ENCODE measurements at places on chromosomes 7 and 10.

- no peaks in the 10 kb centered on the region for H3K4me1 ChIP-seq
- no peaks in the 10 kb centered on the region for H3K36me3 ChIP-seq
- no peak overlapping the region for H3K27ac ChIP-seq
- no peak overlapping the region for H3K4me3 ChIP-seq
Observed at GRCh38 chr7:116259871-116260440, 49.6 kb downstream of the TES start.

GRCh38 chr7:132191418-132191817, 384.9 kb downstream of the PLXNA4 start:
- H3K27me3 ChIP-seq: no peaks in the 10 kb centered on the region
- H3K36me3 ChIP-seq: no peaks in the 10 kb centered on the region

- no peak overlapping the region for H3K27ac ChIP-seq
- no peaks in the 10 kb centered on the region for H3K4me1 ChIP-seq
- H3K36me3 ChIP-seq: no peaks in the 10 kb centered on the region
- no peaks in the 10 kb centered on the region for H3K27me3 ChIP-seq
Observed at GRCh38 chr10:89525556-89525955, 9.8 kb downstream of the SLC16A12 start.

DNA sequence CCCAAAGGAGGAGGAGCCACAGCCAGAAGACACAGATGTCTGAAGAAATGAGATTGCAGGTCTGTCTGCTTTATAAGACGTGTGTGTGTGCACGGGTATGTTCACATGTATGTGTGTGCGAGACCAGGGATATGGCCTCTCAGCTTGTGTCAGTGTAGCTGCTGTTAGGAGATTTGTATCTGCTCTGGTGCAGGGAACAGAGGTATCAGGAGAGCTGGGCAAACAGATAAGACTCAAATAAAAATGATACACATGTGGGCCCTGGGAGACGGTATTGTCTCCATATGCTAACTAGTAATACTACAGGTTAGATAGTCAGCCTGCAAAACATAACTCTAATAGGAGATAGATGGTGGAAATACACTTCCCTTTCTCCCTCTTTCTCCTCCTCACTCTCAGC, 161.0 kb downstream of the PLXNA4 start:
- no peaks in the 10 kb centered on the region for H3K36me3 ChIP-seq
- H3K27me3 ChIP-seq: no peaks in the 10 kb centered on the region
- H3K27ac ChIP-seq: no peak overlapping the region
- H3K4me3 ChIP-seq: no peak overlapping the region

DNA sequence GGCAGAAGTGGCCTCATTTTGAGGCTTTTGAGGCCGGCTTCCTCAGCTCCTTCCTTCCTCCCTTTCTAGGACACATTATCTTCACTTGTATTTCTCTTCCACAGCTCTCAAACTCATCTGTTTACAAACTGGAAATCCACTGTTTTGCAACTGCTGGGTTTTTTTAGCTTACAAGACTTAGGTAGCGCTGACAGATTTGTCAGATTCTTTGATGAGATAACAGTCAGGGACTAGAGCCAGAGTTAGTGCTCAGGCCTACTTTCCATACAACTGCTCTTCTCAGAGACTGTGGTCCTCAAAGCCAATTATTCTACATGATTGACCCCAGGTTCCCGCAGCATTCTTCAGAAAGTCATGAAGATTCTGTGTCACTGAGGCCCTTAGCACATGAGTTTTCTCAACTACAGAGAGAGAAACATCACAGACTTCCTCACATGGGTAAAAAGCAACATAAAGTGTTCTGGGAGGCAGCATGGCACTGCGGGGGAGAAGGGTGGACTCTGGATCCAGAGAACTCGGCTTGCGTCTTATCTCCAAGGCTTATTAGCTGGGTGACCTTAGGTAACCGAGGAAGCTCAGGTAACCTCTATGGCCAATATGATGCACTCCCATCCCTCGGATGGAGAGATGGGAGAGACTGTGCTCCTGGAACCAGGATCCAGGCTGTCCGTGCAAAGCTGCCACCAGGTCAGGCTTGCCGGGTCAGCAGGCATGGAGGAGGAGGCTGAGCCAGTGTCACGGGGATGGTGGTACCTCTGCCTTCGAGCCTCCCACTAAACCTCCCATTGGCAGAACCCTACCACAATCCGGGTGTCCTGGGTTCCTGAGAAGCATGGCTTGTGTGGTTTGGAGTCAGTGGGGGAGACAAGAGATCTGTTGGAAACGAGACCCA, 10.5 kb downstream of the DDC start:
- no peak overlapping the region for H3K27ac ChIP-seq
- DNase-seq: no peak
- H3K4me3 ChIP-seq: no peak overlapping the region
- peaks cover 26% of the 10 kb centered on the region for H3K4me1 ChIP-seq
- H3K36me3 ChIP-seq: no peaks in the 10 kb centered on the region
- no peaks in the 10 kb centered on the region for H3K27me3 ChIP-seq

- no peak for DNase-seq
- no peaks in the 10 kb centered on the region for H3K27me3 ChIP-seq
- no peak overlapping the region for H3K4me3 ChIP-seq
- peaks cover 47% of the 10 kb centered on the region for H3K4me1 ChIP-seq
Observed at GRCh38 chr10:63711867-63712716, 190.9 kb downstream of the REEP3 start.

- H3K4me1 ChIP-seq: no peaks in the 10 kb centered on the region
- H3K27me3 ChIP-seq: no peaks in the 10 kb centered on the region
- H3K27ac ChIP-seq: no peak overlapping the region
- H3K36me3 ChIP-seq: no peaks in the 10 kb centered on the region
Observed at GRCh38 chr10:7571981-7572380, 94.8 kb downstream of the ITIH5 start.

GRCh38 chr10:1378473-1378872, 322.3 kb downstream of the WDR37 start:
- no peaks in the 10 kb centered on the region for H3K36me3 ChIP-seq
- H3K27me3 ChIP-seq: no peaks in the 10 kb centered on the region
- no peak for DNase-seq
- H3K4me1 ChIP-seq: peaks cover 5% of the 10 kb centered on the region
- H3K27ac ChIP-seq: no peak overlapping the region

DNA sequence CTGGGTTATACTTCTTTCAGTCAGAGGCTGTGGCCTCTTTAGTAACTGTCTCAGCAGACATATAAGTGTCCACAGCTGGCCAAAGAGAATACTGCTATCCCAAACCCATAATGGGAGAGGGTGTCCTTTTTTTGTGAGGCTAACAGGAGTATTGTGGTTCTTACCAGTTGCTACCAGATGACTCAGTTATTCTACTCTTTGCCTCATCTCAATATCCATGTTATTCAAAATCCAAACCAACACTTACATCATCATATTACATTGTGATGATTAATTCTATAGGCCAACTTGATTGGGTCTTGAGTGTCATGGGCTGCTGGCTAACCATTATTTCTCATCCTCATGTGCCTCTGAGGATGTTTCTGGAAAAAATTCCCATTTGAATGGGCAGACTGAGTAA, 120.9 kb downstream of the TMEM168 start:
- no peak overlapping the region for H3K27ac ChIP-seq
- peaks cover 5% of the 10 kb centered on the region for H3K4me1 ChIP-seq
- no peak overlapping the region for H3K4me3 ChIP-seq
- no peaks in the 10 kb centered on the region for H3K27me3 ChIP-seq

- H3K36me3 ChIP-seq: no peaks in the 10 kb centered on the region
- no peak overlapping the region for H3K4me3 ChIP-seq
- H3K4me1 ChIP-seq: no peaks in the 10 kb centered on the region
Observed at GRCh38 chr7:45980181-45980905, 59.3 kb upstream of the IGFBP3 start.

DNA sequence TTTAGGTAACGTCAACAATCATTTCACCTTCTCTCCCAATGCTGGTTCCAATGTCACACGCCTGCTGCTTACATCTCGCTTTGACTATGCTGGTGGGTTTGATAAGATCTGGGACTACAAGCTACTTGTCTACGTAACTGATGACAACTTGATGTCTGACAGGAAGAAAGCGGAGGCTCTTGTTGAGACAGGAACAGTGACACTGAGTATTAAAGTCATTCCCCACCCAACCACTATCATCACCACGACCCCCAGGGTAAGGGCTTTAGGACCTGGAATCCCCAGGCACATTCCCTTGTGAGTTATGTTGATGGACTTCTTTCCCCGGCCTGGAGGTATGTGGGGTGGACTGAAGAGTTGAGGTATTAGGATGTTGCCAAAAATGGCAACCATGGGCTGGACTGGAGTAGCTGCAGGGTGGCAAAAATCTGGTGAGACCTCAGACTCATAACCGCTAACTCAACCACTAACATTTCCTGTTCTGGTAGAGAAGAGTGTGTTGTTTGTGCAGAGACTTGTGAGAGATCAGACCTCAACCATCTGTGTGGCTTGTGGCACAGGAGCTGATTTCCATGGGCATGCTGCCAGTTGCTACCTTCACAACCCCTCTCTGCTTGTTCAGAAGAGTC, 59.2 kb downstream of the CDHR3 start:
- DNase-seq: no peak
- no peaks in the 10 kb centered on the region for H3K4me1 ChIP-seq
- no peaks in the 10 kb centered on the region for H3K27me3 ChIP-seq
- no peaks in the 10 kb centered on the region for H3K36me3 ChIP-seq
- H3K4me3 ChIP-seq: no peak overlapping the region

Data from neural progenitor cell (in vitro differentiated cells).